ENCODE measurements at places on chromosomes 5 and 9.

DNA sequence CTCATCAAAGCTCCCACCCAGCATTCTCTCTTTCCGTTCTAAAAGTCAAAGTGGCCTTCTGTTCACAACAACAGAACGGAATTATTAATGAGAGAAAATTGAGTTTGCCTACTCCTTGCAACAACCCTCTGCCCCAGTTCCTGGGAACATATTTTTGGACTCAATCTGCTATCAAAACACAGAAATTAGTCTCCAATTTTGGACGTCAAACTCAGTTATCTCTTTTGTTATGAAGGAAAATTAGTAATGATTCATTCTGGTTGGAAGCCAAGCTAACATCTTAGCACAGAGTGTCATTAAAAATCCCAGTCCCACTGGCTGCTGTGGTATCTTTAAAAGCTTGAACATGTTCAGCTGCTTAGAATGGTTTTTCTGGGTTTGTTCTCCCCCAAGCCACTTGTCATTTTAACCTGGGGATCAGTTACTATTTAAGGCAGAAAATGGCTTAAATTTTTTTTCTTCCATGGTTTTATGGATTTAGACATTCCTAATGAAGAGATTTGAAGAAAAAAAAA lies 343.2 kb downstream of the TRIM32 start:
- DNase-seq = no peak

DNA sequence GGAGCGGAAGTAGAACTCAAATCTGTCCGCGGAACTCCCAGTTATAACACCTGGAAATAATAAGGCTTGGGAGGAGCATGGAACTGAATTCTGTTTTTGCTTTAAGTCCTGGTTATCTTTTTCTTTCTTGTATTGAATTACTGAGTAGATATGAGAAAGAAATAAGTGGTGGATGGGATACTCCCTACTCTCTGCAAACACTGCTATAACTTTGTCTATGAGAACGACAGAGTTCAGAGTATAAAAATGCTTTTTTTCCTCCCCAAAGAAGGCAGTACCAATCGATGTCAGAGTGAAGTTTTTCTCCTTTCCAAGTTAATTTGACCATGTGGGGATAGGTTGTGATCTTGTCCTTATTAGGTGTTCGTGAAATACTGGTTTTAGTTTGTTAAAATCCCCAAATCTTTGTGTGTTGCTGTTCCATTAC lies 1.2 kb downstream of the RIC1 start:
- no peak for DNase-seq

DNA sequence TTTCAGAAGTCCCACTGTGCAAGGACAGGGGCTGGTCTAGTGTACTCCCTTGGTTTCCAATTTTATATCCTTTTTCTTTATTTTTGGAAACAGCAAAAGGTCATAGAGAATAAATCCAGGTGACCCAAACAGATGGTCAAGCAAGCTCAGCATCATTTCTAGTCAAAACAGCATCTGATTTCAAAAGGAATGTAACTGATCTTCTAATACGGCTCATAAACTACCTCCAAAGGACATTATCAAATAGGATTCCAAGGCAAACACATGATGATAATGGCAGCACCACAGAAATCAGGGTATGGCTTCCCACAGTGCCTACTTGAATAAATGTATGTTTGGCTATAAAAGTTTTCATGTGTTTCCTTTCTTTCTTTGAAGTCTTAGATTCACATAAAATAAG lies 57.1 kb downstream of the SUSD1 start:
- DNase-seq = no peak

- no peak for DNase-seq
These were observed 409.2 kb downstream of the BNC2 start for GRCh38 chr9:16461137-16461840.

DNA sequence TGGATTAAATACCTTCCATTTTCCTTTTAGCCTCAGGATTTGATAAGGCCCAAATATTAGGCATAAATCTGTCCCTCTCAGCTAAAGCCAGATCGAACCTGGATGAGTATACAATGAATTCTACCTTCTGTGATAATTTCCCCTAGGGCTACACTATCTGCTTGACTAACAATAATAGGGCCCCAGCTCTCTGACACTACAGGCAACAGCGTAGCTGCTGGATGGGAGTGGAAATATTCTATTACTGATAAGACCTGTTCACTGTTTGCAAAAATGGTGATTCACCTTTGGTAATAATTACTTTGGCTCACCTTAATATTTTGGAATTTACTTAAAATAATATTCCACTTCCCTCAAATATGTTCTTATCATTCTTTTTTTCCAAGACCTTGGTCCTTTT lies 644.2 kb upstream of the SEMA6A start:
- DNase-seq = no peak

GRCh38 chr5:1792842-1793266 lies 6.8 kb downstream of the MRPL36 start:
- DNase-seq = no peak

- no peak for DNase-seq
These were observed 2.6 kb upstream of the TXNDC8 start for GRCh38 chr9:110340306-110340705.

Data from cortex of kidney (tissue), 1 donor.